ENCODE measurements at places on chromosomes 16 and 17.

DNA sequence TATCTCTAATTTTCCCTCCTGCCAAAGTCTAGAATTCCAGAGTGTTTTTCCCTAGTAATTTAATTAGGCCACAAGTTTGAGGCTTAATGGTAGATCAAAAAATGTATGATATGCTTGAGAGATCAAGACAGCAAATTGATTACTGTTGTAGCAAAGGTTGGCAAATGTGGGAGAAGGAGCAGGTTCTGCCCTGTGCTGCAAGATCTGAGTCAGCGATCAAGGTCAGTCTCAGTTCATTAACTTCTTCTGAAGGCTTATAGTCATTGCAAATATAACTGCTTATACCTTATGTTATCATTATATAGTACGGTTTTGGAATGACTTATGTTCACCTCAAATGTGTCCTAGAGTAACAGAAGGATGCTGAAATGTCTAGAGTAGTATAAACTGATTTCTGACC is 231.1 kb upstream of the TBX2 start:
- DNase-seq = peak; percentile 29

GRCh38 chr17:9536061-9536460 is 39.6 kb downstream of the STX8 start:
- DNase-seq = no peak

- DNase-seq = no peak
Observed at GRCh38 chr17:65467156-65467555, 94.3 kb downstream of the AXIN2 start.

DNA sequence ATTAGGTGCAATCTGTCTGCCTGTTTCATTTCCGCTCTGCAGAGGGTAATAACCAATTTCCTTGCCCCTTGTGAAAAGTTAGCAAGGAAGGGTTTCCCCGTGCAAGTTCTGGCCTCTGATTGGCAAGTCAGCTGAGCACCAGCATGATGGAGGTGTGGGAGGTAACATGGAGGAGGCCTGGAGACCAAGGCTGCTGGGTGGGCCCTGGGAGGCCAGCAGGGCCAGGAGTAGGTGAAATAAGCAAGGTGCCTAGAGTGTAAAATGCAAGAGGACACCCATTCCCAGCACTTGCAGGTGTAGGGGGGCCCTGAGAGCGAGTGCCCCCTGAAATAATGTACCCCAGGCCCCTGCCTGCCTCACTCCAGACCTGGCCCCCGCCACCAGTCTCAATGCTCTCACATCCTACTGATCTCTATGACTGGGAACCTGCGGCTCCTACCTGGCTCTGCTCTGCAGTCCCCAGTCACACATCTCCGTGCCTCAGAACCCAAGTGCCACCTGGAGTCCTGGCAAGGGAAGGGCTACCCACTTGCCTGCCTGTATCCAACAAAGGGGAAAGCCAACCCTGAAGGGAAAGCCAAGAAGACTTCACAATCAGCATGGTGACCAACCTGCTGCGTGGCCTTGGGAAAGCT is 116.2 kb downstream of the C16orf78 start:
- DNase-seq = no peak

DNA sequence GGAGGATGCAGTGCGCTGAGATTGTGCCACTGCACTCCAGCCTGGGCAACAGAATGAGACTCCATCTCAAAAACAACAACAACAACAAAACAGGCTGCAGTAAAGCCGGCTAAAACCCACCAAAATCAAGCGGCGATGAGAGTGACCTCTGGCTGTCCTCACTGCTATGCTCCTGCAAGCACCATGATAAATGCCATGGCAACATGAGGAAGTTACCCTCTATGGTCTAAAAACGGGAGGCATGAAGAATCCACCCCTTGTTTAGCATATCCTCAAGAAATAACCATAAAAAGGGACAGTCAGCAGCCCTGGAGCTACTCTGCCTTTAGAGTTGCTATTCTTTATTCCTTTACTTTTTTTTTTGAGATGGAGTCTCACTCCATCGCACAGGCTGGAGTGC is 8.4 kb upstream of the LGALS3BP start:
- DNase-seq = no peak

GRCh38 chr16:81435103-81435502 is 9.5 kb upstream of the CMIP start:
- no peak for DNase-seq

DNA sequence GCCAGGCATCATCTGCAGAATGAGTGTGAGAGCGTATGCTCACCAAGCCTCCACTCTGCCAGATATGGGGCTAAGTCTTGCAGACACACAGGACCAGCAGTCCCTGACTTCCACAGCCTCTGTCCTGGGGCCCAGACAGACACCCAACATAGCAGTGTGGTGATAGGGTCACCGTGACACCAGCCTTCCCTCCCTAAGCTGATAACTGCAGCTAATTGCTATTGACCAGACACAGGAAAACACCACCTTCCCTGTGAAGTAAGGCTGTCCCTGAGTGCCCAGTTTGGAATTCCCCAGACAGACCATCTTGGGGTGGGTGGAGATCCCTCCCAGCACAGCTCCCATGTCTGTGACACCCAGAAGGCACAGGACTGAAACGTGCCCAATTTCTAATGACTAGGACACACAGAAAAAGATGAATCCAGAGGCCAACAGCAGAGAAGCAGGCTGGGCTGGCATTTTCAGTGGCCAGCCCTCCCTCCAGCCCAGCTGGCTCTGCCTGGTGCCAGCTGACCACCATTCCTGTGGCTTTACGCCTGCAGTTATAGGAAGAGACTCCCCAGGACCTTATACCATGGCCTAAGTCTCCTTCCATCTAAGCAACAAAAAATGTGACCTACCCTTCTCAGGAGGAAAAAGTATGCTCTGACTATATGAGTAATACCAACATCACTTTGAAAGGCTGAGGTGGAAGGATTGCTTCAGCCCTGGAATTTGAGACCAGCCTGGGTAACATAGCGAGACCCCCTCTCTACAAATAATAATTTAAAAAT is 30.3 kb downstream of the ATPAF2 start:
- peak; percentile 75 for DNase-seq

GRCh38 chr17:4269915-4270314 is 6.1 kb upstream of the ANKFY1 start:
- DNase-seq = no peak

DNA sequence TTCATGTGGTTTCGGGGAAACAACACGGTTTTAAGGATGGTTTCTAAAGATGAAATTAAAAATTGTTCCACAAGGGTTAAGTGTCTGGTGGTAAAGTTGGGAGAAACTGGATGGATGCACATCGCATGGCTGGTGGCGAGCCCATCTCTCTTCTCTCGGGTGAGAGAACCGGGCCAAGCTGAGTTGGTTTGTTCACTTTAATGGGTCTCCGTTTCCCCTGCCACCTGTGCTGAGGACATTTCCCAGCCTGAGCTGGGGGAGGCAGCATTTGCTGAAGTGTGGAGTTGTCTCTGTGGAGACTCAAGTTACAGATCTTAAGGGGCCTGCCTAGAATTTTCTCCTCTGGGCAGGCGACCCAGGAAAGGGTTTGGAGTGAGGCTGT is 7.9 kb downstream of the FUS start:
- DNase-seq = no peak

DNA sequence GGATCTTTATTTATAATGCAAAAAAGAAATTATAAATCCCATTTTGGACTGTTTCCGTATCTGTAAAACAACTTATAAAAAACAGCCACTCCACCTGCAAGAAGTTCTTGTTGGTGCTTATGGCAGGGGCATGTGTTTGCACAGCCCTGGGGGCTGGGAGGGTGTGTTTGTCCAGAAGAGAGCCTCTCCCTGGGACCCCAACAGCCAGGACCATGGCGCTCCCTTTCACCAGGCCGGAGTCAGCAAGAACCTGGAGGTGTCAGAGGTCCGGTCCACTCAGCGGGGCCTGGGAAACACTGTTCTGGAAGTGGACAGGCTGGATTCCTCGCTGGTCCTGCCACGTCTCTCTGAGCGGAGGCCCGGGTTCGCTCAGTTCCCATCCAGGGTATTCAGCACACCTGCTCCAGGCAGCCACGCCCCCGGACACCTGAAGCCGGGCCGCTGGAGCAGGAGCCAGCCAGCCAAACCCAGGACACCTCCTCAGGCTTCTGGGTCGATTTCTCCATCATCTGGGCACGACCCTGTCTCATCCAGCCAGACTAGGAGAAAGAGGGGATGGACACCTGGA is 18.9 kb upstream of the GINS2 start:
- no peak for DNase-seq

- no peak for DNase-seq
Observed at GRCh38 chr17:5619088-5619740, 34.9 kb upstream of the NLRP1 start.

GRCh38 chr16:4531811-4532210 is 6.8 kb downstream of the CDIP1 start:
- DNase-seq = no peak
